ENCODE measurements at places on chromosomes 3 and 15. TPM values are rescaled to one million over a fixed set of nuclear protein-coding genes. Genes with fewer than 3 reads are reported as not detected.

DNA sequence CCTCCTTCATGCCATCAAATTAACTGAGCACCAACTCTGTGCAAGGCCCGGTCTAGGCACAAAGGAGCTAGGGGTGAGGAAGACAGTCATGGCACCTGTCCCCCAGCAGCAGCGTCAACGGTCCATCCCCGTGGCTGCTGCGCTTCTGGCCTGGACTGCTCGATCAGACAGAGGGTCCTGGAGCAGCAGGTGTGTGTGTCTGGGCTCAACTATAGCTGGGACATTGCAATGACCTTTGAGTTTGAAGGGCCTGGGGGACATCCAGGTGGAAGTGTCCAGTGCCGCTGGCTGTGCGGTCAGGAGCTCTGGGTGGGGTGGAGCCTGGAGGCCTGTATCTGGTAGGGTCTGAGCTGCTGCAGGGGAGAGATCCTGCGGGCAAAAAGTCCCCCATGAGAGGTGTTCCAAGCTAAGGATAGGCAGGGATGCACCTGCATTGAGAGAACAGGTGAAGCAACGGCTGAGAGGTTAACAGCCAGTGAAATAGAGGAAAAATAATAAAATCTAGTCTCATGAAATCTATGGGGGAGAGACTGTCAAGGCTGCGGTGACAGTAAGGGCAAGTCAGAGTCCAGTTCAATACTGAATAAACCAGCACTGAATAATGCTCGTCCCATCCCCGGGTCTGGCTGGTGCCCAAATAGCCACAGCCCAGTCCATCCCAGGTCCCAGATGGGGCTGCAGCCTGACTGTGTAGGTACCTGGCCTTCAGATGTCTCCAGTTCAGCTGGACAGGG is 25.4 kb upstream of the SLC41A3 start:
- no peak overlapping the region for H3K4me3 ChIP-seq
- no peaks in the 10 kb centered on the region for H3K4me1 ChIP-seq
- DNase-seq = no peak
- H3K27me3 ChIP-seq = peaks cover 19% of the 10 kb centered on the region
- H3K36me3 ChIP-seq = no peaks in the 10 kb centered on the region
- no peak overlapping the region for H3K27ac ChIP-seq

DNA sequence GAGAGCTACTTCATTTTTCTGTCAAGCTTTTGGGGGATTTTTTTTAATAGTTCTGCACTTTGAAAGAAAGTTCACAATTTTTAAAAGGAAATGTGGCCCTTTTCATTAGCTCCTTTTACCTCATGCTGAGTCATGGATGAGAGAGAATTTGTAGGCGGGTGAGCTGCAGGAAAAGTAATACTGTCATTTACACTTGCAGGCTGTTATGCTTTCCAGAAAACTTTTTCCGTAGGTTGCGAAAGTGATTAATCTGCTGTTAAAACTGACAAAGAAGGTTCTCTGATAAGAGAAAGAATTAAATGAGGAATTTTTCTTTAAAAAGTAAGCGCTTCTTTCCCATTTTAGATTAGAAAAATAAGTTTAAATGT is 430.2 kb downstream of the LPP start:
- H3K27ac ChIP-seq = no peak overlapping the region
- no peaks in the 10 kb centered on the region for H3K27me3 ChIP-seq
- H3K36me3 ChIP-seq = no peaks in the 10 kb centered on the region
- peak; percentile 80 for DNase-seq

- H3K36me3 ChIP-seq = no peaks in the 10 kb centered on the region
- no peak overlapping the region for H3K27ac ChIP-seq
- H3K4me3 ChIP-seq = no peak overlapping the region
- no peaks in the 10 kb centered on the region for H3K27me3 ChIP-seq
These were observed 297.3 kb downstream of the DOCK3 start for GRCh38 chr3:50972029-50972428.

DNA sequence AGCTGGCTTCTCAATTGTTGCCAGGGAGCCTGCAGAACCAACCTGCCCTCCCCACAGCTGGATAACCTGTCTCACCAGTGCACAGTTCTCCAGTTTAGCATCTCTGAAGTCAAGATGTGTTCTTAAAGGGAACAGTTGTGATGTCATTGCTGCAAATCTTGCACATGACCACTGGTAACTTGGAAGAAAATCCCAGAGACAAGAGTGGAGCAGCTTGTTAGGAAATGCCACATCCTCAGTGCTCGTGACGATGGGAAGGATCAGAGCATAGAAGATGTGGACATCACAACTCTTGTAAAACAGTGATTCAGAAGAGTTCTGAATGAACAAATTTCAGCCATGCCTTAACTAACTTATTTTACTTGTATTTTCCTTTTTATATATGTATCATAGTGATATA is 36.1 kb upstream of the LIMD1 start:
- no peak overlapping the region for H3K4me3 ChIP-seq
- peaks cover 23% of the 10 kb centered on the region for H3K4me1 ChIP-seq
- no peak overlapping the region for H3K27ac ChIP-seq
- no peaks in the 10 kb centered on the region for H3K27me3 ChIP-seq
- DNase-seq = no peak

DNA sequence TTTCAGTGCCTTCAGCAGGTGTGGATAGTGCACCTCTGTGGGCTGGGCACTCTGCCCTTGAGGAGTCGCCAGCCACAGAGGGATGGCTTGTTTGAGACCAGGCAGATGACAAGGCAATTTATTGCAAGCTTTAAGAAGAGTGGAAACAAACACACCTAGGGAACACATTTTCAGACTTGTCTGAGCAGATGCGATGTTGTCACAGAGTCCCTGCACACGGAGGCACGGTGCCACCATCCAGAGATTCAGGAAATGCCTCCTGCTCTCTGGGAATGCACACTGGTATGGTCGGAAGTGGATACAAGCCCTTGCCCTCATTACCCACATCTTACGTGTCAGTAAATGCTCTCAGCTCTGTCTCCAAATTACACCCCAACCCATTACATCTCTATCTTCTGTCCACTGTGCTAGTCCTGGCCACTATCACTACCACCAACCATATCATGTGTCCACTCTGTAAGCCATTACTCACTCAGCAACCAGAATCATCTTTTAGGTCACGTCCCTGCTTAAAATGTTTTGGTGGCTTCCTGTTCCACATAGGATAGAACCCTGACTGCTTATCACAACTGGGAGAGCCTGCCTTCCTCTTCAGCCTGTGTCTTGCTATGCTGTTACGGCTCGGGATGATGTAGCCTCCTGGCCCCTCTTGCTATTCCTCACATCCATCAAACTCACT is 196.9 kb downstream of the SLCO3A1 start:
- H3K4me1 ChIP-seq = no peaks in the 10 kb centered on the region
- H3K27ac ChIP-seq = no peak overlapping the region
- H3K27me3 ChIP-seq = no peaks in the 10 kb centered on the region
- no peak for DNase-seq
- H3K4me3 ChIP-seq = no peak overlapping the region

- no peaks in the 10 kb centered on the region for H3K36me3 ChIP-seq
- peaks cover 12% of the 10 kb centered on the region for H3K4me1 ChIP-seq
- peaks cover 16% of the 10 kb centered on the region for H3K27me3 ChIP-seq
- H3K27ac ChIP-seq = no peak overlapping the region
These were observed 51.8 kb upstream of the DGKG start for GRCh38 chr3:186413615-186414415.

DNA sequence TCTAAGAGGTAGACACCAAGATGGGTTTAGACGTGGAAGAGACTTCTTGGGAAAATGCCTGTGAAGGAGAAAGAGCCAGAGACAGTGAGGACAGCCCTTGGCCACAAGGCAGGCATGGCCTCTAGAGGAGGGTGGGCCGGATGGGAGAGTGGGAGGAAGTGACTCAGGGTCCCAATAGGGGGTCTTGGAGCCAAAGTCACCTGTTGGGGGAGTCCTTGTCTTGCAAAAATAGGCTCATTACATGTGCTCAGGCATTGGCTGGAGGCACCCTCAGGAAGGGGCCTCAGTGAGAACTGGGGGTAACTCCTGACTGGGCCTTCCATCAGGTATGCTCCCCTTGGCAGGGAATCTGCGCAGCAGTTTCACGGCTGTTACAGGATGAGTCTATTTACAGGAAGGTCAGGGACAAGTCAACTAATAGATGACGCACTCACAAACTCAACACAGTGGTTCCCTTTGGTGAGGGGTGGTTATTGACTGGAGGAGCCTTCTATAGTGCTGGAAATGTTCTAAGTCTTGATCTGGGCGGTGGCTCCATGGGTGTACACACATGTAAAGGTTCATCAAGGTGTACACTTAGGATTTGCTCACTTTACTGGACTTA is 259.6 kb downstream of the XXYLT1 start:
- H3K27ac ChIP-seq = no peak overlapping the region
- no peak for DNase-seq
- peaks cover 67% of the 10 kb centered on the region for H3K27me3 ChIP-seq
- no peak overlapping the region for H3K4me3 ChIP-seq

DNA sequence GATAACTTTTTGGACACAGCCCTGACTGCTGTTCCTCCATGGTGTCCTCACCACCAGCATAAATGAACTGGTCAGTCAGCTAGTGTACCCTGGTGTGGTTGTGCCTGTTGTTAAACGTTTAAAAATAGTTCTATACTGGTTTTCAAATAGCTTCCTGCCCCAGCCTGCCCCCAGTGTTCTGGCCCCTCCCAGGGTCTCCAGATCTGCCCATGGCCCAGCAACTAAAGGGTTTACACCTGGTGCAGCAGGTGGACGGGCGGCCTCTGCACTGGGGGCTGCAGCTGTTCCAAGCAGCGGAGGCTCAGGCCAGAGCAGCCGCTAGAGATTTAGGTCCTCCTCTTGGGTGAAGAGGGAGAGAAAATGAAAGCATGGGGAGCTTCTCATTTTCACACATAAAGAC is 6.1 kb upstream of the NR2E3 start:
- DNase-seq = no peak
- H3K27me3 ChIP-seq = no peaks in the 10 kb centered on the region
- H3K4me3 ChIP-seq = no peak overlapping the region
- H3K4me1 ChIP-seq = peaks cover 19% of the 10 kb centered on the region
- H3K27ac ChIP-seq = no peak overlapping the region

DNA sequence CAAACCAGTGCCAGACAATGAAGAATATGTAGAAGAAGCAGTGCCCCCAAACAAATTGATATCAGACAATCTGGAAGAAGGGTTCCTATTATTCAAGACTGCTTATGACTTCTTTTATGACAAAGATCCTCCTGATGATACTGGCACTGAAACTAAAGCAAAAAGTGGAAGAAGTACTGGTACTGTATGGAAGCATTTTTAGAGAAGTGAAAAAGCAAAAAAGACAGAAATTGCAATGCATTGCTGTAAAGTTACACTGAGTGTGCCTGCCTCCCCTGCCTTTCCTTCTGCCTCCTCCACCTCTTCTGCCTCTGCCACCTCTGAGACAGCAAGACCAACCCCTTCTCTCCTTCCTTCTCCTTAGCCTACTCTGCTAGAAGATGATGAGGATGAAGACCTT is 167.6 kb downstream of the PLCL2 start:
- H3K27ac ChIP-seq = no peak overlapping the region
- H3K4me1 ChIP-seq = peaks cover 5% of the 10 kb centered on the region
- no peaks in the 10 kb centered on the region for H3K36me3 ChIP-seq
- no peak for DNase-seq
- no peak overlapping the region for H3K4me3 ChIP-seq
- H3K27me3 ChIP-seq = no peaks in the 10 kb centered on the region

DNA sequence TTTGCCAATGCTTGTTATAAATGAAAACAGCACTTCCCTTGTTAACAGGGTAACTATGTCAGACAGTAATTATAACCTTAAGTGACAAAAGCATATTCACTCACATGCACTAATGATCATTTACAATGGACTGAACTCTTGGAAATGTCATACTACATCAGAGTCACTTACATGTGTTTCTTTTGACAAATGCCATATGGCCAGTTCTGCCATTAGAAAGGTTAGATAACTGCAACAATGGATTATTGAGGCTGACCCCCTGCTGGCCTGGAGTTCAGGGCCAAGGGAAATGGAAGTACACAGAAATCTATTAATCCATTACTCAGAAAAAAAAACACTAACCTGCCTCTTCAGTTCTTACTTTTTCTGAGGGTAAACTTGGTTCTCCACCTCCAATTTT is 313.4 kb downstream of the CNTN3 start:
- no peak for DNase-seq
- H3K4me3 ChIP-seq = no peak overlapping the region
- no peaks in the 10 kb centered on the region for H3K36me3 ChIP-seq
- H3K27ac ChIP-seq = no peak overlapping the region
- H3K27me3 ChIP-seq = no peaks in the 10 kb centered on the region
- no peaks in the 10 kb centered on the region for H3K4me1 ChIP-seq

GRCh38 chr3:63015614-63016309 is 140.5 kb upstream of the CADPS start:
- H3K4me1 ChIP-seq = no peaks in the 10 kb centered on the region
- H3K27ac ChIP-seq = no peak overlapping the region
- no peak for DNase-seq
- no peak overlapping the region for H3K4me3 ChIP-seq
- no peaks in the 10 kb centered on the region for H3K27me3 ChIP-seq

DNA sequence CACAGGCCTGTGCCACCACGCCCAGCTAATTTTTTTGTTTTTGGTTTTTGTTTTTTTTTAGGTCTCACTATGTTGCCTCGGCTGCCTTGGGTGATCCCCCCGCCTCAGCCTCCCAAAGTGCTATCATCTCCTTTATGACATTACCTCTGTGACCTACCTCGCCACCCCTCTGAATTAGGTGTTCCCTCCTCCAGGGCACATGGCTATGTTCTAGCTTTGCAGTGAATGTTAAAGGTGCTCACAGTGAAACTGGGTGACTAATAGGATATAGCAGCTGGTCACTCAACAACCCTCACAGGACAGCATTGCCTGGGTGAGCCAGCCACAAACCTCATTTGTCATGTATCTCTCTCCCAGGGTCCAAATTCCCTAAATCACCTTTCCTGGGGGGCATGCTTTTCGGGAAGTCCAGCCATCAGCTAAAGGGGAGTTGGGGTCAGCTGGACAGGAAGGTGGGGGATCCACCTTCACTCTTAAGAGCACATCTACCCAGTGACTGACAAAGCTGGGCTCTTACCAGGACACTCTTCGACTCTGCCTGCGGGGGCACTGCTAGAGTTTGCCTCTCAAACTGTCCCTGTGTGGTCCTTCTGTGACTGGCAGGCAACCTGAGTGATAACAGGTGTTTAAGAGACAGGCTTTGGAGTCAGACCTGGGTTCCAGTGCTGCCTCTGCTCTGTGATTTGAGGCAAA is 1.6 kb upstream of the TTLL3 start:
- peak; percentile 43 for DNase-seq
- H3K4me3 ChIP-seq = no peak overlapping the region
- no peaks in the 10 kb centered on the region for H3K27me3 ChIP-seq
- peaks cover 42% of the 10 kb centered on the region for H3K36me3 ChIP-seq
- H3K27ac ChIP-seq = no peak overlapping the region
- H3K4me1 ChIP-seq = peaks cover 14% of the 10 kb centered on the region

GRCh38 chr15:40002295-40002694 is 36.7 kb downstream of the SRP14 start:
- no peak overlapping the region for H3K4me3 ChIP-seq
- H3K27me3 ChIP-seq = no peaks in the 10 kb centered on the region
- peaks cover 31% of the 10 kb centered on the region for H3K36me3 ChIP-seq
- H3K4me1 ChIP-seq = peaks cover 11% of the 10 kb centered on the region
- H3K27ac ChIP-seq = peak overlapping the region; percentile 40

- no peak for DNase-seq
- no peak overlapping the region for H3K27ac ChIP-seq
- H3K27me3 ChIP-seq = no peaks in the 10 kb centered on the region
- no peaks in the 10 kb centered on the region for H3K36me3 ChIP-seq
- H3K4me3 ChIP-seq = no peak overlapping the region
These were observed 1.1 kb upstream of the OR4F15 start for GRCh38 chr15:101810876-101811275.

NDUFB5 gene
- total RNA-seq = 17.2 TPM

RPSA gene
- 1,415 TPM for total RNA-seq

PLSCR5 gene
- not detected for total RNA-seq

GOLGA8B gene
- 6.4 TPM for total RNA-seq

CHRD gene
- under 0.01 TPM for total RNA-seq

TRPM1 gene
- total RNA-seq = 0.28 TPM

CIDEC gene
- total RNA-seq = not detected

CASR gene
- not detected for total RNA-seq

CHRM5 gene
- under 0.01 TPM for total RNA-seq

TNFSF10 gene
- 1.3 TPM for total RNA-seq

Measured in IMR-90 (cell line).